ENCODE measurements at places on chromosomes 7 and 10. TPM values are rescaled to one million over a fixed set of nuclear protein-coding genes. Genes with fewer than 3 reads are reported as not detected.

The TRDMT1 gene
- 15.2 TPM for total RNA-seq

DNA sequence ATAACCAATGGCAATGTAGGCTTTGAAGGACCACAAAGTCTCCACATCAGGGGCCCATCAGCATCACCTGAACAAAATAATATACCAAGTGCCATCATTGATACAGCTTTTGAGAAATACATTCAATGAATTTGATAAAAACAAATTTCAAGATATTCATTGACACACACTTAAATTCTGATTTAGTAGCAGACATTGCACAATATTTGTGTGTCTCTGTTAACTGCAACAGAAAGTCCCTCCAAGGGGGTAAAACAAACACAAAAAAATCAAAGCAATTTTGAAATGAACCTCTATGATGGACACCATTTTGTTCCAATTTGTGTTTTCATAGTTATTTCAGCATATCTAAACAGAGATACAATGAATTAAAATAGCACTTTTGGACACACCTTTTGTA is 86.8 kb upstream of the RSU1 start:
- no peaks in the 10 kb centered on the region for H3K27me3 ChIP-seq
- H3K36me3 ChIP-seq: no peaks in the 10 kb centered on the region
- H3K4me3 ChIP-seq: no peak overlapping the region
- no peaks in the 10 kb centered on the region for H3K4me1 ChIP-seq

- no peaks in the 10 kb centered on the region for H3K27me3 ChIP-seq
- no peak for DNase-seq
- no peaks in the 10 kb centered on the region for H3K4me1 ChIP-seq
- no peaks in the 10 kb centered on the region for H3K36me3 ChIP-seq
These were observed 36.8 kb upstream of the CDC14C start for GRCh38 chr7:48887500-48887899.

- DNase-seq: no peak
- H3K4me3 ChIP-seq: no peak overlapping the region
- no peak overlapping the region for H3K27ac ChIP-seq
- H3K27me3 ChIP-seq: no peaks in the 10 kb centered on the region
- H3K4me1 ChIP-seq: no peaks in the 10 kb centered on the region
- no peaks in the 10 kb centered on the region for H3K36me3 ChIP-seq
These were observed 997.2 kb upstream of the GHITM start for GRCh38 chr10:83142074-83142563.

DNA sequence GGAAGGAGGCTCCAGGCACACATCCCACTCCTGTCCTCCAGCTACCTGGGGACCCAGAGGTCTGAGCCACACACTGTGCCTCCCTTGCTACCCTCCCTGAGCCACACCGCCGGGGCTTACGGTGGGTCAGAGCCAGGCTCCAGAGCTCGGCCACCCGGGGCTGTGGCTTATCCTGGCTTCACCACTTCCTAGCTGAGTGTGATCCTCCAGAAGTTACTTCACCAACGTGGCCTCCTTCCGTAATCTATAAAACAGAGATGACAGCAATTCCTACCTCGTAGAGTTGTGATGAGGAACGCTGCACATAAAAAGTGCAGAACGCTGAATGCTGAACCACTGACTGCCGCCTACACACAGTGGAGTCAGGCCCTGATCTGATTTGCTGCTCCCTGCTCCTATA is 285.0 kb downstream of the PRPF18 start:
- H3K27me3 ChIP-seq: no peaks in the 10 kb centered on the region
- no peak overlapping the region for H3K27ac ChIP-seq
- no peaks in the 10 kb centered on the region for H3K4me1 ChIP-seq
- H3K36me3 ChIP-seq: no peaks in the 10 kb centered on the region
- H3K4me3 ChIP-seq: no peak overlapping the region
- DNase-seq: no peak

GRCh38 chr7:7304705-7305450 is 122.5 kb downstream of the C1GALT1 start:
- no peak for DNase-seq
- no peaks in the 10 kb centered on the region for H3K4me1 ChIP-seq
- no peak overlapping the region for H3K27ac ChIP-seq
- no peak overlapping the region for H3K4me3 ChIP-seq
- H3K27me3 ChIP-seq: no peaks in the 10 kb centered on the region
- H3K36me3 ChIP-seq: no peaks in the 10 kb centered on the region

GRCh38 chr7:152862006-152862405 is 102.5 kb downstream of the ACTR3B start:
- no peaks in the 10 kb centered on the region for H3K27me3 ChIP-seq
- DNase-seq: no peak
- H3K4me3 ChIP-seq: no peak overlapping the region
- H3K27ac ChIP-seq: no peak overlapping the region
- no peaks in the 10 kb centered on the region for H3K36me3 ChIP-seq

The LDB3 gene
- not detected for total RNA-seq

DNA sequence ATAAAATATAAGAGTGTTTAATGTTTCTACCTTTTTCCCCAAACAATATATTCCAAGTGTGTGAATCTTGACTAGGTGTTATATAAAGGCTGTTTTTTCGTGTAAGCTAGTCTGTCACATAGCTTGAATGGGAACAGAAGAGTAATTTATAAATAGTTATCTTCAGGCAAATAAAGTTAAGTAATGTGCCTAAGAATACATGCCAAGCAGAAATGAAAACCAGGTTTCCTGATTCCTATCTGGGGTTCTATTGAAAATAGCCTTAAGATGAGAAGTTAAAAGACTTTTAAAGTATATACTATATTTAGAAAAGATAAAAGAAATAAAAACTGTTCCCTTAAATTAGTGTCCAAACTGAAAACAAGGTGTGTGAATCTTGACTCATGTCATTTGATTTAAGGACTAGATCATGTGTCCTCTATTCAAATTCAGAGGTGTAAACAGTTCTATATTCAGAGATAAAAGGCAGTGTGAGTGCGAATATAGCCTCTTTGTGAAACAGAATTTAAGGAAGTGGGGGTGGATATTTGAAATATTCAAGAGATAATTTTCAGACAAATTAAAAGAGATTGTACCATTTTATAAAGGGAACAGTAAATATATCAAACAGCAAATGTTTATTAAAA is 247.5 kb downstream of the THSD7A start:
- no peaks in the 10 kb centered on the region for H3K27me3 ChIP-seq
- DNase-seq: no peak
- H3K27ac ChIP-seq: no peak overlapping the region
- no peaks in the 10 kb centered on the region for H3K4me1 ChIP-seq
- no peaks in the 10 kb centered on the region for H3K36me3 ChIP-seq

DNA sequence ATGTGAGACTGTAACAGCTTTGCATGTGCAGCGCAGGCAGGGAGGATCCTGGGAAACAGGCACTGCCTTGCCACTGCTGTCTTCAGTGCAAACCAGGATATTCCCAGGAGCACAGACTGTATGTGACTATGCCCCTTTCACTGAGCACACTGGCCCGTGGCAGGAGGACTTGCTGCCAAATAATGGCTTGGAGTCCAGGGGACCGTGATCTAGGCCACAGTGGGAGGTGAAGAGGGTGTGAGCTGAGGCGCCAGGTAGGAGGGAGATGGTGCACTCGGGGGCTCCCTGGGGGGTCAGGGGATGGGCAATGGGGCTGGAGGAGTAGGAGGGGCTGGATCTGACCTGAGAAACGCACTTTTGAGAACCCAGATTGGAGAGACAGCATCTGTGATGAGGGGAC is 193.4 kb upstream of the ZNF32 start:
- H3K27me3 ChIP-seq: no peaks in the 10 kb centered on the region
- no peaks in the 10 kb centered on the region for H3K36me3 ChIP-seq
- DNase-seq: no peak
- peaks cover 8% of the 10 kb centered on the region for H3K4me1 ChIP-seq
- H3K4me3 ChIP-seq: no peak overlapping the region

GRCh38 chr7:30430276-30430675 is 48.3 kb downstream of the NOD1 start:
- no peaks in the 10 kb centered on the region for H3K36me3 ChIP-seq
- no peak for DNase-seq
- H3K27ac ChIP-seq: no peak overlapping the region
- no peak overlapping the region for H3K4me3 ChIP-seq
- no peaks in the 10 kb centered on the region for H3K27me3 ChIP-seq

- H3K4me1 ChIP-seq: no peaks in the 10 kb centered on the region
- H3K36me3 ChIP-seq: peaks cover 4% of the 10 kb centered on the region
- DNase-seq: no peak
- H3K27ac ChIP-seq: no peak overlapping the region
- H3K4me3 ChIP-seq: no peak overlapping the region
- no peaks in the 10 kb centered on the region for H3K27me3 ChIP-seq
These were observed 41.3 kb downstream of the PFKP start for GRCh38 chr10:3108575-3109105.

DNA sequence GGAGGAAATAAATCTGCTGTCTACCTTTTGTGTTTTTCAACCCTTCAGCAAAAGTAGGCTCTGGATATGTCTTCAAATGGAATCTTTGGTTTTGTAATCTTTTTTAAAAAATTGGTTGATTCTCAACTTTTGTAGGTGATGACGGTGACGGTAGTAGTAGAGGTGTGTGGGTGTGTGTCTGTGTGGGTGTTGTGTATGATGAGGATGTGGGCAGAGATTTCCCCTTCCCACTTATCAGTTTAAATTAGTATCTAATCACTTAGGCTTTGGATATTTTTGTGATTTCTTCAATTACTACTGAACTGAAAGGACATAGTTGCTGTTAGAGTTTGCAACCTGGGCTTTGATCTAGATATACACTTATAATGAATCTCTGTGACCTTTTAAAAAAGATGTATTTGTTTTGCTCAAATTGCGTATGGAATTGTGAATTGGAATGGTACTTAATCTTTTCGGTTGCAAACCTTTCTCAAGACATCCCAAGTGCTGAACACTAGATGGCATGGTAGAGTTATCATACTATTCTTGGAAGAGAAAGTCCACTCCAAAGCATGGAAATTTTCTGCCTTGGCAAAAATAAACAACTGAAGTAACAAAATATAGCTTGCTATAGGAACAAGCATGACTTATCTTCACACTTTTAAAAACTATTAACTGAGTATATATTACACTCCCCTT is 51.9 kb upstream of the A1CF start:
- no peak for DNase-seq
- H3K27ac ChIP-seq: no peak overlapping the region
- H3K36me3 ChIP-seq: no peaks in the 10 kb centered on the region
- H3K4me1 ChIP-seq: no peaks in the 10 kb centered on the region
- H3K4me3 ChIP-seq: no peak overlapping the region

The FAM185A gene
- total RNA-seq: 6.2 TPM

- H3K36me3 ChIP-seq: no peaks in the 10 kb centered on the region
- peak; percentile 29 for DNase-seq
- H3K4me3 ChIP-seq: no peak overlapping the region
- H3K27ac ChIP-seq: no peak overlapping the region
These were observed 173.9 kb upstream of the SP4 start for GRCh38 chr7:21253740-21254687.

DNA sequence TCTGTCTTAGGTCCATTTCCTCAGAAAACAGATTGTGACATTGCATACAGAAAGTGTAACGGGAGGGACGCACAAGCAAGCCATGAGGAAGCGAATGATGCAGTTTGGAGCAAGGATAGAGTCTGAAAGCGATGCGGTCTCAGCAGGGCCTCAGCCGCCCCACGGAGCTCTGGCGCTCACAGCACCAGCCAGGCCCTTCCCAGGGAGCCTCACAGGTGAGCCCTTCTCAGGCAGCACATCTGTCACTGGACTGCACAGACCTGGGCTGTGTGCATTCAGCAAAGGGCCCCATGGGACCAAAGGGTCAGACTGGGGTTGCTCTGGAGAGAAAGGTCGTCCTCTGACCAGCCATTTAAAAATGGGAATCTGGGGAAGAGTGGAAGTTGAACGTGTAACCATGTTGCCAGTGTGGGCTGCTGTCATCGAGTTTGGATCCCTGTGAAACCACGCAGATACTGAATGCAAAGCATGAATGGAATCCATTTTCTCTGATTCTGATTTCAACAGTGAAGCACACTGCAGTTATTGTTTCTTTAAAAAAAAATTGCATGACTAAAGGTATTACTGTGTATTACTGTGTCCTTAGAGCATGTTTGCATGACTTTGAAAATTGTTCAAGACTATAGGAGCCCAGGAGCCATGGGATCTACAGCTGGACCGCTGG is 350.0 kb upstream of the AKR1E2 start:
- no peak overlapping the region for H3K27ac ChIP-seq
- H3K4me3 ChIP-seq: no peak overlapping the region
- DNase-seq: no peak
- no peaks in the 10 kb centered on the region for H3K4me1 ChIP-seq
- no peaks in the 10 kb centered on the region for H3K27me3 ChIP-seq

GRCh38 chr7:82175319-82175718 is 268.3 kb downstream of the CACNA2D1 start:
- no peaks in the 10 kb centered on the region for H3K4me1 ChIP-seq
- no peak for DNase-seq
- H3K27me3 ChIP-seq: no peaks in the 10 kb centered on the region
- no peak overlapping the region for H3K27ac ChIP-seq
- no peaks in the 10 kb centered on the region for H3K36me3 ChIP-seq

The SEMA3D gene
- total RNA-seq: not detected

DNA sequence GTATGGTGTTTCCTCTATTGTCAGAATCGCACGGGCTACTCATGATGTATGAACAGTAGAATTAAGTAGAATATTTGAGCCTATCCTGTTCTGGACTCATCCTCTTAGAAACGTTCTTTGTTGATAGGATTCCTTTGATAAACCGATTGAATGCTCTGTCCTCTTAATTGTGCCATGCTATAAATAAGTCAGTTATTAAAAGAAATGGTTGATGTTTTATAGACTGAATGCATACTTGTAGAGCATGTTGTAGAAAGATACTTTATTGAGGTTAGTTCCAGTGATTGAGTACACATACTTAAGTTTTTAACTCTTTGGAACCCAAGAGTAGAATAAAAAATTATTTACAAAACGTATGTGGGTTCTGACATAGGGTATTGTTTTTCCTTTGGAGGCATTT is 54.9 kb upstream of the HBP1 start:
- H3K4me1 ChIP-seq: no peaks in the 10 kb centered on the region
- no peaks in the 10 kb centered on the region for H3K27me3 ChIP-seq
- H3K4me3 ChIP-seq: no peak overlapping the region
- no peaks in the 10 kb centered on the region for H3K36me3 ChIP-seq

DNA sequence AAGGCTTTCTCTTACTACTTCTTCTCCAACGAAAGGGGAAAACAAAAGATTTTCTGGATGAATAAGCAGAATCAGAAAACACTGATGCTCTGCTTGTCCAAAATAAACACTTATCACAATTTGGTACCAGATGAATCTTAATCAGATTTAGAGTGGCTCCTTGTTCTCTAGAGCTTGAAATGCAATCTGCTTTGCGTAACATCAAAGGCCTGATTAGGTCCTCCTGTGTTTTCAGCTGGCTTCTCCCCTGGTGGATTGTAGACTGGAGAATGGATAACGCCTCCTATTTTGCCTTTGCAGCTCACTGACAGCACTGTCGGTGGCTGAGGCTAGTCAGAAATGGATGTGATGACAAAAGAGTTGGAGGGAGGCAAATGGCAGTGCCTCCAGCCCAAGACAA is 91.2 kb downstream of the FAM13C start:
- no peak overlapping the region for H3K4me3 ChIP-seq
- no peaks in the 10 kb centered on the region for H3K27me3 ChIP-seq
- DNase-seq: no peak
- no peak overlapping the region for H3K27ac ChIP-seq
